ENCODE measurements at places on chromosomes 11 and 22.

DNA sequence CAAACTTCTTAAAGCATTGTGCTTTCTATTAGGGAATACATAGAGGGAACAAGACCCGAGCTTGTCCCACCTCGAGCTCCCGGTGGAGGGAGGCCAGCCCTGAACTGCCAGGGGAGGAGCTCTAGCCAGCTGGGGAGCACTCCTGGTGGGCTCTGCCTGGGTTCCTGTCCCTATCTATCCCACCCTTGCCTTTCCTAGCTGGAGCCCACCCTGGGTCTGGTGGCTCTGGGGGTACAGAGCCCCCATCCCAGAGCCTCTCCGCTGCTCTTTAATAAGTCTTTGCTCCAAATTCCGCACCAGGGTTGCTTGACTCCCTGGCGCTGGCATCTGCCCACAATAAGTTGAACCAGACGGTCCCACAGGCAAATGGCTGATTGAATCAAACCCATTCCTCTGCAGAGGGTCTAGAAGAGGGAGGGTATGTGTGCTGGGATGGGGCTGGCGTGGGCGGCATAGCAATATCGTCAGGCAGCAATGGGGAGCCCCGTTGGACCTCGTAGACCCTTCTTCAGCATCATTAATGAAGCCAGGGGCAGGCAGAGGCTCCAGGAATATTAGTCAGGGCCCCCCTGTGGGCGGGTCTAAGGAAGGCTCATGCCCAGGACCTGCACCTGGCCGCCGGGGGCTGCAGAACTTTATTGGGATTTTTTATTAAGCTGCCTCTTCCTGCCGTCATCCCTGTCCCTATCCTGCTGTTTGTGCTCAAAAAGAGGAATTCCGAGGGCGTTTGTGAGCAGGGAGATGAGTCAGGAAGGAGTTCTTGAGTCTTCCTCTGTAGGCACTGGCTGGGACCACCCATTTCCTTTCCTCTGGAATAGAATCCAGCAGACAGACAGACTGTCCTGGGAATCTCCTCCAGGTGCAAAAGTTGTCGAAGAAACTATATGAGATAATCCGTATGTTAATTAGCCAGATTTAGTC, 38.5 kb upstream of the RIC3 start:
- DNase-seq, result no peak

- DNase-seq, result no peak
These were observed 21.6 kb downstream of the IMMP1L start for GRCh38 chr11:31487848-31488247.

DNA sequence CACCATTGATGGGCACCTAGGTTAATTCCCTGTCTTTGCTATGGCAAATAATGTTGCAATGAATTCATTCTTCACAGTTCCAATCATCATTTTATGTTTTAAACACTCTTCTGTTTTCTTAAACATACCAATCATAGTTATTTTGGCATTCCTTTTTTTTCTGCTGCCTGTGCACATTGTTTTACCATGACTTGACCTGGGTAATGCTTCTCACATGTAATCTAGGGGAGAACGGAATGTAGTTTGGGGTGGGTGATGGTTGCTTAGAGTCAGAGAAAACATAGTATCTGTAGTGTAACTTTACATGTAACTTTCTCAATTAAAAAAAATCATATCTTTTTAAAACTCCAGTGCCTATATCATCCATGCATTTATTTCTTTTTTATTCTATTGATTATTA, 1945.3 kb upstream of the RAG2 start:
- DNase-seq, result no peak

DNA sequence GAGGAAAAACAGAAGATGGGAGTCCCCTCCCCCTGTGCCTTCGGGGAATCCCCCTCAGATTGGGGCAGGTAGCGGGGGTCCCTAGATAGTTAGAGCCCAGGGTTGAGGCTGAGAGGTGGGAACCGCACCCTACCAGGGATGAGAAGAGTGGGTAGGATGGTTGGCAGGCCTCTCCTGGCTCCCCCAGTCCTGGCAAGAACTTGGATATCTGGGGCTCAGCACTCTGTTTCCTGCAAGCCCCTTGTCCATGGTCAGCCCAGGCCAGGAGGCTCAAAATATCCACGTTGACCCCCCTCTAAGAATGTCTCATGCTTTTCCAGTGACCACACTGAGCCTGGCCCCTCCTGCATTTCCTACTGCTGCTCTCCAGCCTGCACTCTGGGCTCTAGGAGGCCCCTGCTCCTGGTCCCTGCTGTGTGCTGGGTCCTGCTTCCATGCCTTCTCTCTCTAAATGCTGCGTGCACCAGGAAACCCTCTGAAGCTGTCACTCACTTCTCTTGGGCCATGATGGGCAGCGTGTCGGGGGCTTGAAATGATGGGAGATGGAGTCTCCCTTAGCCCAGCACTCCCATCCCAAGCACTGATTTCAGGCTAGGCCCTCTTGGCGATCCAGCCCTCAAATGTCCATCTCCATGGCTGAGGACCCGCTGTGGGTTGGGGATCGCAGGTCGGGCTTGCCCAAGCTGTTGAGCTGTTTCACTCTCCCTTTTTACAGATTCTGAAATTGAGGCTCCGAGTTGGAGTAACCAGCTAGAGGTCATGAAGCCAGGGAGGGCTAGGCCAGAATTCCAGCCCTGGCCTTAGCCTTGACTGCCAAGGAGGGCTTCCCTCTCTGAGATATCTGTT, 2.0 kb downstream of the MAP3K11 start:
- no peak for DNase-seq

GRCh38 chr11:57131080-57131790, 50.5 kb upstream of the LRRC55 start:
- DNase-seq, result peak; percentile 18

DNA sequence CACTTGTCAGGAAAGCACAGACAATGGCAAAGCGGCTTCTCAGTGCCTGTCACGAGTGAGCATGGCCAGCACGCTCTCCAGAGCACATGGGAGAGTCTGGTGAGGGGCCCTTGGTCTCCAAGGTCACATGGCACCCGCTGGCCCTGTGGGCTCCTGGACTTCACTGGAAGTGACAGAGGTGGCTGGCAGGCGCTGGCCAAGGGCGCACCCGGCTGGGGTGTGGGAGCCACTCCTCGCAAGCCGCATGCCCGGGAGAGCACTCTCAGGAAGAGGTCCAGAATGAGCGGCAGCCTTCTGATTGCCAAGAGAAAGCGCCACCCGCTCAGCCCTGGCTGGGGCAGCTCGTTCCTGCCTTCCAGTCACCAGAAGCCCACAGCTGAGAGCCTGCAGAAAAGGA, 17.1 kb upstream of the MOB2 start:
- no peak for DNase-seq

DNA sequence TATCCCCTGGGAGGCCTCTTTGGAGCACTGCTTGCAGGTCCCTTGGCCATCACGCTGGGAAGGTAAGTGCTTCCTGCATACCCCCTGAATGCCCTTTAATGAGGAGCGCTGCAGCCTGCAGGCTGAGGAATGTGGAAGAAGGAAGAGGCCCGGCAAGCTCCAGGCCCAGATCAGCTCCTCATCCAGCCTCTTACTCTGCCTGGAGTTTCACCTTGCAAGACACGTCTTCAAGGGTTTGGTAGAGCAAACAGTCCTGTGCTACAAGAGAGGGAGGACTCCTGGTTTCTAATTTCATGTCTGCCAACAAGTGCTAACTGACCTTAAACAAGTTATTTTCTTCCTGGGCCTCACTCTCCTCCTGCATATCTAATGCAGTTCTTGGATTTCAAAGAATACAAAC, 10.9 kb downstream of the SLC2A11 start:
- no peak for DNase-seq

Measured in uterus (tissue), 4 donors.